Esophagus muscularis mucosa (tissue), 4 donors: ENCODE measurements at places on chromosomes 1 and 21. TPM values are rescaled to one million over a fixed set of nuclear protein-coding genes. Genes with fewer than 3 reads are reported as not detected.

Gene TAF13
- 71.0 TPM for total RNA-seq

Gene INAVA
- total RNA-seq: not detected

Gene VCAM1
- total RNA-seq: 5.8 TPM

Gene SLC22A15
- total RNA-seq: 1.8 TPM

Gene RNPC3
- 7.5 TPM for total RNA-seq

Gene OXCT2
- total RNA-seq: 0.83 TPM

Gene FAM76A
- 16.1 TPM for total RNA-seq

Gene MARCKSL1
- total RNA-seq: 4.2 TPM

Gene FALEC
- not detected for total RNA-seq

Gene CRNN
- 0.23 TPM for total RNA-seq

Gene IL12RB2
- total RNA-seq: not detected
